ENCODE measurements at places on chromosomes 7 and 10.

DNA sequence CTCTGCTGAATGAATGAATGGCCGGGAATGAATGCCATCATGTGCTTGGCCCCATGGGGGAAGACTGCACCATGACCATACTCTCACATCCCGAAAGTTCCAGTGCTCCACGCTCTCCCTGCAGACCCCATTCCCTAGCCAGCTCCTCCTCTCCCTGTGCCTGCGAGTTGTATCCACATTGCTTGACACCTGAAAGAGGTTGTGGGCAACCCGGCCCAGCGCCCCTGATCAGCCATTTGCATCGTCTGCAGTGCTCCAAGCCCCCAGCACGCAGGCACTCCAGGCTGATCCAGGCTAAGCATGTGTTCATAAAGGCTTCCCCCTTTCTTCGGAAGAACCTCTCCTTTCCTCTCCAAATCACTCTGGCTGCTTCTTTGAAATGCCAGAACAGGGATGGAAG, 354.4 kb upstream of the MKI67 start:
- no peak for DNase-seq

DNA sequence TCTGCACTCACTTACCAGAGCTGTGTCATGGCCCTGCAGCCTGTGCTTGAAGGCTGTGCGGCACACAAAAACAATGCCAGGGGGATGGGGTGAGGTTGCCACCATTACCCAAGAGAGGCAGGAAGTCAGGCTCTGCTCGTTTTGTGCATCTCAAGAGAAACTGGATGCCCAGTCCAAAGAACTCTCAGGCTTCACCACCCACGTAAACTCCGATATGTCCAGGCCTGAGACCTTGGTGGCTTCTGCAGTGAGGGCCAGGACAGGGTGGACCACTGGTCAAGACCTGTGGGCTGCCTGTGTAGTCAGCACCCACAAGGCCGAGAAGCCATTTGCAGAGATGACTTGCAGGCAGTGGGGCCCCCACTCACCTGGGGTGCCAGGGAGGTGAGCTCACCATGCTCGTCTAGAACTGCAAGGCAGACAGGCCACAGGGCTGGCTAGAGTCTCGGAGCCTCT, 54.7 kb upstream of the EBF3 start:
- DNase-seq, result no peak

DNA sequence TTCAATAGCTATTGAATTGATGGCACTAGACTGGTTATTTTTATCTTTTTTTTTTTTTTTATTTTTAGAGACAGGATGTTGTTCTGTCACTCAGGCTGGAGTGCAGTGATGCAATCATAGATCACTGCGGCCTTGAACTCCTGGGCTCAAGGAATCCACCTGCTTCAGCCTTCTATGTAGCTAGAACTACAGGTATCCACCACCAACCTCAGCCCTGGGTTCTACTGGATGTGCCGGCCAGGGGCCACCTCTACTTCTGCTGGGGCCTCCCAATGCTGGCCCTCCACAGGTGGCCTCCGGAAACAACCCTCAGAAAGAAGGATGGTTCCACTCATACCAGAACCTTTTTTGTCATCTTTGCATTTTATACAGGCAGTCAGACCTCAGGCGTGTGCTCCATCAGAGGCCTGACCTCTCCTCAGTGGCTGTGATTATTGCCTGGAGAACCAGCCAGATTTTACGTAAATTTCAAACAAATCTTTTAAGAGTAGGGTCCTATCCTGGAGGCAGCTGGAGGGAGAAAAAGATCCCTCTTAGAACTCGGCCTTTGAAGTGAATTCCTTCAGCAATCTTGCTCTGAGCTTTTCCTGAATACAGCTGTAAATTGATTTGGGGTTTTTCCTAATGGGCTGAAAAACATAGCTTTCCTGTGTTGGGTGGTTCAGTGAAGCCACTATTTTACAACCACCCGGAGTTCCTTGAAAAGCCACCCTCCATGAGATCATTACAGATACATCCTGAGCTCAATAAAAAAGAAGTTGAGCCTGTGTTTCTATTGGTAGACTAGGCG, 110.0 kb downstream of the SPAG6 start:
- DNase-seq, result no peak

GRCh38 chr7:30322271-30323005, 38.0 kb downstream of the ZNRF2 start:
- DNase-seq, result no peak

- no peak for DNase-seq
These were observed 227.8 kb upstream of the LRRTM3 start for GRCh38 chr10:66698069-66698468.

GRCh38 chr10:52353960-52354394, 39.9 kb downstream of the DKK1 start:
- DNase-seq, result no peak

Data from retina (tissue), 1 donor.